ENCODE measurements at places on chromosomes 4 and X.

DNA sequence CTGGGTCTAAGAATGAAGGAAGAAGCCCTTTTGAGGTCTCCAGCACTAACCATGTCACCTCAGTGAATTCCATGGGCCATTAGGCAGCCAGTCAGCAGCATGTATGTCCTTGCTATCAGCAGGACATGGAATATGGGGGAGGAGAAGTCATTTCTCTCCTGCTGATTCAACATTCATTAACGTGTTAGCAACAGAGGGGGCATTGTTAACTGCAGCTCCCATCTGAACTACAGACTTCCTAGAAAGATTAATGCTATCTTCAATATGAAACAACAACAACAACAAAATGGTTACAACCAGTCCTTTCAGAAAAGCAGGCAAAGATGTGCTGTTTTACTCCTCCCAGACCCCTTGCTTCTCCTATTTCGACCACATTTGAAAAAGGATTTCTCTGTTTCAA is 120.4 kb upstream of the SLC34A2 start:
- no peak for DNase-seq

GRCh38 chr4:10753336-10753735 is 68.8 kb upstream of the CLNK start:
- no peak for DNase-seq

- no peak for DNase-seq
Observed at GRCh38 chrX:69016293-69016941, 148.8 kb downstream of the PJA1 start.

DNA sequence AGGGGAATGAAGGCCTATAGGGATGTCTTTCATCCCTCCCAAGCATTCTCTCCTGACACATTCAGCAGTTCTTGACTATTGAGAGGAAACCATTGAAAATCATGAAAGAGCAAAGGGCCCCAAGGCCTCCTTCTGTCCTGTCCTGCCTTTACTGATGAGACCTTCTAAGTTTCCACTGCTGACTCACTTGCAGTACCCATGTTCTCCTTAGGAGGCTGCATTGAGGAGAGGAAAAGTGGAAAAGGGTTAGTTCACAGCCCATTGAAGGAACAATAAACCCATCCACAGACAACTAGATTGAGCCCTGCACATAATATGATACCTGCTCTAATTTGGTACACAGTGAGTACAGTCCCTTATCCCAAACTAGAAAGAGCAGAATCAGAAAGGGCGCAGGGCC is 115.1 kb upstream of the PNPLA4 start:
- DNase-seq = no peak

GRCh38 chr4:168695288-168695687 is 198.4 kb downstream of the PALLD start:
- DNase-seq = no peak

DNA sequence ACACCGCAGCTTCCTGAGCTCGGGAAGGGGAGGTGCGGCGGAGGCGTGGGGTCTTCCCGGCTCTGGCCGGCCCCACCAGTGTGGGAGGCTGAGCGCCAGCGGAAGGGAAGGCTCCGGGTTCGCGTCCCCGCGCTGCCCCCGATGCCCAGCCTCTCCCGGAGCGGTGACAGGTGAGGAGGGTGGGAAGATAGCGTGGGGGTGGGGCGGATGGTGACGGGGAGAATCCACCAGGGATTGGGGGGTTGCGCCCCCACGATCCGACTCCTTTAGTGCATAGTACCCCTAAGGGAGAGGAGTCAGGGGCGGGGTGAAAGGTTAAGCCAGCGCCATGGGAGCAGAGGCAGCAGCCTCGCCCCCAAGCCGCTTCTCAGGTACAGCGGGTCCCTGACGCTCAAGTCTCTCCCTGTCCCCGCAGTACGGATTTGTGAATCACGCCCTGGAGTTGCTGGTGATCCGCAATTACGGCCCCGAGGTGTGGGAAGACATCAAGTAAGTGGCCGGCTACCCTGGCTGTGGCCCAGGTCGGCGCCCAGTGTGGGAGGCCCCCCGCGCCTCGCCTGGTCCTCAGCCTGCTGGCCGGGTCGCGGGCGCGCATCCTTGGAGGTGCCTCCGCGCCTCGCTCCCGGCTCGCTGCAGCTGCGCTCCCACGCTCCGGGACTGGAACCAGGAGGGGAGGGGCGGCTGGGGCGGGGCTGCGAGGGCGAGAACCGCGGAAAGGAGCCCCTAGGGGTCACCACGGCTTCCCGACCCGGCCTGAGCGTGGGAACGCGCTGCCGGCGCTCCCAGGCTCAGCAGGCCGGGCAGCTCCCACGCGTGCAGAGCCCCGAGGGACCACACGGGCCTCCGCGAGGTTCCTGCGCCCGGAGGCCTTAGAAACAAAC is 791 bp downstream of the GUCY1B1 start:
- DNase-seq = no peak

DNA sequence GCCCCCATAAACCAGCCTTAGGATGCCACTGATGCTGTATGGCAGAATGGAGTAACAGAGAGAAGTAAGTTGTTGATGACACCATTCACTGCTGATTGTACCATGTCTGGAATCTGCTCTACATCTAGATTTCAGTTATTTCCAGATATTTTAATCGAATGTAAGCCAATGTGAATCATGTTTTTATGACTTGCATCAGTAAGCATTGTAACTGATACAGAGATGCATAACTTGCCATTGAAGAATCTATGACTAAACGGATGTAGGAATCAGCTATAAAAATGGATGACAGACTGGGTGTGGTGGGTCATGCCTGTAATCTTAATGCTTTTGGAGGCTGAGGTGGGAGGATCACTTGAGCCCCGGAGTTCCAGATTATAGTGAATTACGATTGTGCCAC is 161.0 kb upstream of the GATB start:
- no peak for DNase-seq

GRCh38 chr4:77433418-77433733 is 172.2 kb upstream of the CXCL13 start:
- DNase-seq = peak; percentile 61

Measured in midbrain (tissue), 1 donor.